Fibroblast of the aortic adventitia (primary cell): ENCODE measurements at places on chromosomes 6 and 20. TPM values are rescaled to one million over a fixed set of nuclear protein-coding genes. Genes with fewer than 3 reads are reported as not detected.

Gene CST2
- 0.36 TPM in 1 of 2 replicates, not detected in the other for total RNA-seq

Gene HLA-DMA
- 1.6 and 2.1 TPM in 2 replicates for total RNA-seq

Gene DCDC2
- total RNA-seq: not detected in 2 replicates

Gene WFDC2
- not detected in 2 replicates for total RNA-seq

Gene SGK2
- total RNA-seq: 0.09 TPM in 1 of 2 replicates, not detected in the other
